ENCODE measurements at places on chromosomes 1 and 21.

DNA sequence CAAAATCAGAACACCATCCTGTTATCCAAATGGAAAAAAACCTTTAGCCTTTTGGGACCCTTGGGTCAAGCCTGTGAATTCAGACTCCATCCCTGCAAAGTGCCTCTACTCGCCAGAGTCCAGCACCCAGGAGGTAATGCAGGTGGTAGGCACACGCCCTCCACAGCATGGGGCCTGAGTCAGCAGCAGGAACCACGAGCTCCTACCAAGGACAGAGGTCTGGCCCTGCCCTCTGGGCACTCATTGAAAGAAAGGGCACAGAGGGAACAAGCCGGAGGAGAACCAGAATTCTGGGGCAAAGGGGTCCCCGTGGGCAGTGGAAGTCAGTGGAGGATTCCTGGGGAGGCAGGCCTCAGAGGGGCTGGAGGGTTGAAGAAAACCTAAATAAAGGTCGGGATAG is 438.1 kb downstream of the NPHP4 start:
- no peak for DNase-seq

GRCh38 chr21:38660333-38661196 is 145.2 kb upstream of the ETS2 start:
- no peak for DNase-seq

DNA sequence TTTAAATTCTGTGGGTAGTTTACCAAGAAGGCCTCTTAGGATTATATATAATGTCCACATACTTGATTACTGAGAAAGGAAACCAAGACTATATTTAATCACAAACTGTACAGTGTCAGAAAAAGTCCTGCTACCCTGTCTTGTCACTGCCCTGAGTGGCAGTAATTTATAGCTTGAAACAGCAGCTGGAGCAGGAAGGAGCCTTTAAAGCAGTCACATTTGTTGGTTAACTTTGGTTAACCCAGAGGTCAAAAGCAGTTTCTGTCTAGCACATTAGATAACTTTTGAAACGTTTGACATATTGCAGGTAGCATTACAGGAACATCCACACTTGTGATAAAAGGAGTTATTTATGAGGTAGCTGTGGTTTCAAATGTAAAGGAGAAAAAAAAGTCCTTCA is 161.7 kb downstream of the ROR1 start:
- no peak for DNase-seq

DNA sequence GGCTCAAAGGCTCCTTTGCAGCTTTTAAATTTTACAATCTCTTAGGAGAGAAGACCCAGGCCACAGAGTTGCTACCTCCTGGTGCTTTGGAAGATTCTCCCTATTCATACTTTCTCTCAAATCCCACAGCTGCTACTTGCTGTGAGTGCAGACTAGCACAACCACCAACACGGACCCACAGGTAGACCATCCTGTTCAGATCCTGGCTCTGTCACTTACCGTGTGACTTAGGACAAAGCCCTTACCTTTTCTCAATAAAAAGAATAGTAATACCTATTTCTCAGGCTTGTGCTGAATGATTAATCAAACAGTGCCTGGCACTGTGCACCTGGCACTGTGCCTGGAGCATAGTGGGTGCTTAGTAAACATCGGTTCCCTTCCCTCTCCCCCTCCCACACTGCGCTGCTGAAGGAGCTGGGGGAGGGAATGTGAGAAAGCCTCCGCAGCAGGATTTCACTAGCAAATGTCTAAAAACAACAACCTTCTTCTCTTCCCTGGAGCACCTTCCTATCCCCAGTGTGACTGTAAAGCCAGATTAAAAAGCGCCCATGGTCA is 81.7 kb downstream of the PGM1 start:
- DNase-seq, result no peak

DNA sequence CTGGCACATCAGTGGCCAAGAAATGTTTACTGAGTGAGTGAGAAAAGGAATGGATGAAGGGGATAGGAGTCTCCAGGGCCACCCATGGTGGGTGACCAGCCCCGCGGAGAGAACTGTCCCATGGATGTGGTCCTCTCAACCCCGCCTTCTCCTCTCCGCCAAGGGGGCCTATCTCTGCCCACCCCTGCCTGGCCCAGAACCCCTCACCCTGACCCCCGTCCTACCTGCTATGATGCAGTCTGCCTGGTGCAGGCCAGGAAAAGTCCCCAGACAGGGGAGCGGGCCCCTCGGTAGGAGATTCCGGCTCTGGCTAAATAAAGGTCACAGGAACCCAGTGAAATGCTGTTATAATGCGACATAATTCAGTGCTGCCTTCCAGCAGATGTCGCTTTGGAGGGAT is 107.6 kb downstream of the PTPRU start:
- DNase-seq, result no peak

DNA sequence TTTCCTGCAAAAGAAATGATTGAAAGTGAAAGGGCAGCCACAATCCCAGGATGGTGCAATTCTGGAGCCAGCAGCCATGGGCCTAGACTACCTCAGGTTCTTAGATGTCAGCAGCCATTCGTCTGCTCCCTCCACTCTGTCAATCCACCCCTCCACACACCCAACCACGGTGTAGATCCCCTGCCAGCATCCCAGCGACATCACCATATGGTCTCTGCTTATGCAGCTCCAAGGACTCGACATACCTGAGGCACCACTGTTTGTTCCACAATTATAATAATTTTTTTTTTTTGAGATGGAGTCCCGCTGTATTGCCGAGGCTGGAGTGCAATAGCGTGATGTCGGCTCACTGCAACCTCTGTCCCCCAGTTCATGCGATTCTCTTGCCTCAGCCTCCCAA is 6.5 kb downstream of the SYNC start:
- DNase-seq, result no peak

GRCh38 chr1:178344513-178345091 is 152.2 kb downstream of the CLEC20A start:
- DNase-seq, result peak; percentile 84

DNA sequence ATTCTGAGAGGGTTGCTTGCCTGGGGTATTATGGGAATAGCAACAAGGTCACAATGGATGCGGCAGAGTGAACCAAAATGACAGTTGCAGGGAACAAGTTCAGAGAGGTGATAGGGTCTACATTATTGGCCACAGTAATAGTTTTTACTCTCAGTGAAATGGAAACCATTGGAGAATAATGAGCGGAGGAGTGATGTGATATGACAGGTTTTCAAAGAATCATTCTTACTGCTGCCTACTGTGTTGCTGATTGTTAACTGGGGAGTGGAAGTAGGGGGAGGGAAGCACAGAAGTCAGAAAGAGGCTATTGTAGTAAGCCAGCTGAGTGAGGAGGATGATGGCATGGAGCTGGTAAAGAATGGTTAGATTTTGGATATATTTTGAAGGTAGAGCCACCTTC is 195.2 kb upstream of the HOOK1 start:
- DNase-seq, result no peak

- no peak for DNase-seq
Measured at GRCh38 chr21:29810871-29811270, 128.9 kb downstream of the GRIK1 start.

- peak; percentile 90 for DNase-seq
Measured at GRCh38 chr21:31293986-31294385, 50.1 kb downstream of the TIAM1 start.

- no peak for DNase-seq
Measured at GRCh38 chr1:59070610-59071009, 226.3 kb upstream of the FGGY start.

DNA sequence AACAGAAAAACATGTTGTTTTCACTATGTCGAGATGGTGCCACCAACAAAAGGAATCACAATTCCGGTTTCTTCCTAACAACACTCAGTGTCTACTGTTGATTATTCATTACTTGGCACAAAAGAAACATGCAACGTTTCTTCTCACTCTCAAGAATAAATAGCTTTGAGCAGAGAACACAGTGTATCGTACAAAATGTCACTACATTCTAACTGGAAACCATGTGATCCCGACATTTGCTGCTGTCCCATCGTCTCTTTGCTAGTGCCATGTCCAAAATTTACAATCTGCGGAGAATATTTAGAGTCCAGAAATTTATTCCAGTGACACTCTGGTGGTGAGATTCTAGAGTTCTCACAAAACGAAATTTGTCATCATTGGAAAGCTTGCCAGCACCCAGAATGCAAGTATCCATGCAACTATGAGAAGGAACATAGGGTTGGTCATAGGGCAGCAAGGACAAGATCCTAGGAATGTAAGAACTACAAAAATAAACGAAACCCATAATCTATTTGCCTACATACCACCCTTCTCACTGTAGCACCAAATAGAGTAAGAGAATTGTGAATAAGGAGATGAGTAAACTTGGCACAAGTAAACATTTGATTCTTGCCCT is 505.1 kb downstream of the LTN1 start:
- DNase-seq, result peak; percentile 84

DNA sequence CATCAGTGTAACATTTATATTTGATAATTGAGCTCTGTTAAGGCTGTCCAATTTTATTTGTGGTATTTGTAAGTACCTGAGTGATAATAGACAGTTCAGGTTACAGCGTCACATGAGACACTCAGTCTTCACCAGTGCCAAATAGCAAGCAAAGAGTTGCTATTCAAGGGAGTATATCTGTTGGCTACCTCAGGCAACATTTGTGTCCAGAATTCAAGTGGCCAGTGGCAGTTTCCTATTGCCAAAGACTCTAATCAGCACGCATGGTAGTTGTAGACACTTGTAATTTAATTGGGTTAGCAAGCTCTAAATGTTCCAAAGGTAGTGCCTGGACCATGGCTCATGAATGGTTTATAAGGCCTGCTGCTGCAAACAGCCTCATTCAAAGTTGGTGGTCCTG is 1524.3 kb upstream of the B3GALT2 start:
- no peak for DNase-seq

GRCh38 chr1:193031431-193031830 is 27.7 kb downstream of the UCHL5 start:
- DNase-seq, result no peak

- no peak for DNase-seq
Measured at GRCh38 chr1:12618661-12618964, 603 bp upstream of the DHRS3 start.

DNA sequence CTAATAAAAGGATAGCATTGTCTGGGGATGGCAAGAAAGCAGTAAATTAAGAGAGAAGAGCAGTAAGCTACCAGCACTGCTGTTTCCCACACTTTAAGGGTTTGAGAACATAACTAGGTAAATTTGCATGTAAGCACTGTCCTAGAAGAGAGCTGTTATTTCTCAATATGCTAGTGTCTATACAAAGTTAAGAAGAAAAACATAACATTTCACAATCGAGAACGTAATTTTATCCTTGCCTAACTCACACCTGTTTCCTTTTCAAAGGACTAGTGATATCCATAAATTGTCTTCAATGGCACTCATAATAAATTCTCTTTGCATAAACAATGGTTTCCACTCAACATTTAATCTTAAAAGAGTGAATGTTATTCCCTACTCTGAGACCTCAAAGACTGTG is 576.0 kb downstream of the PTBP2 start:
- no peak for DNase-seq

DNA sequence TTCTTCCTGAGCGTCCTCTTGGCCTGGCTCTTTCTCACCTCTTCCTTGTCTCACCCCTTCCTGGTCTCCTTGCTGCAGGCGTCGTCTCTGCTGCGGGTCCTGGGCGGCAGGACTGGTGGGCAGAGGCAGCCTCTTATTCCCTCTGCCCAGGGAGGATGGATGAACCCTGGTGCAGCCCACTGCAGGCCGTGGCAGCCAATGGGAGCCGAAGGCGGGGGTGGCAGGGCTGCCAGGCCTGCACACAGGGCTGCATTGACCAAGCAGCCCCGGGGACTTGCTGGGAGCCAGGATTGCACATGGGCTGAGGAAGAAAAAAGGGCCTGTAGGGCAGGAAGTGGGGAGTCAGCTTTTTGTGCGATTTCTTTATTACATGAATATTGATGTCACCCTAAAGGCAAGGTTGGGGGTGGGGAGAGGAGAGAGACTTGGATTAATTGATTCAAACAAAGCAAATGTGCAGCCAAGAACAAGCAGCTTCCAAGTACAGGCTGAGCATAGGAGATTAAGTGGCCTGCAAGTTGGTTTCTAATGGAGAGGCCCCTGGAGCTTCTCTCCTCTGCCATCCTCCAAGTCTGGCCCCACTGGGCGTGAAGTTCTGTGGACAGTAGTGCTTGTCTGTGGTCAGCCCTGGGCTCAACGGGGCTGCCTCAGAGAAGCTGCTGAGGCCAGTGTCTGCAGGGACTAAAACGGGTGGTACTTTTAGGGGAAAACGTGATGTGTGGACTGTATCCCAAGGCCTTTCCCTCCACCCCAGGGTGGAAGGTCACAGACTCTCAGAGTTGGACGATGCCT is at the start of gene S100B:
TSS of gene S100B (minus strand) at position 108 of the 792 bp plus-strand sequence. CDS start 2,667 bp downstream, outside the sequence.
- no peak for DNase-seq

DNA sequence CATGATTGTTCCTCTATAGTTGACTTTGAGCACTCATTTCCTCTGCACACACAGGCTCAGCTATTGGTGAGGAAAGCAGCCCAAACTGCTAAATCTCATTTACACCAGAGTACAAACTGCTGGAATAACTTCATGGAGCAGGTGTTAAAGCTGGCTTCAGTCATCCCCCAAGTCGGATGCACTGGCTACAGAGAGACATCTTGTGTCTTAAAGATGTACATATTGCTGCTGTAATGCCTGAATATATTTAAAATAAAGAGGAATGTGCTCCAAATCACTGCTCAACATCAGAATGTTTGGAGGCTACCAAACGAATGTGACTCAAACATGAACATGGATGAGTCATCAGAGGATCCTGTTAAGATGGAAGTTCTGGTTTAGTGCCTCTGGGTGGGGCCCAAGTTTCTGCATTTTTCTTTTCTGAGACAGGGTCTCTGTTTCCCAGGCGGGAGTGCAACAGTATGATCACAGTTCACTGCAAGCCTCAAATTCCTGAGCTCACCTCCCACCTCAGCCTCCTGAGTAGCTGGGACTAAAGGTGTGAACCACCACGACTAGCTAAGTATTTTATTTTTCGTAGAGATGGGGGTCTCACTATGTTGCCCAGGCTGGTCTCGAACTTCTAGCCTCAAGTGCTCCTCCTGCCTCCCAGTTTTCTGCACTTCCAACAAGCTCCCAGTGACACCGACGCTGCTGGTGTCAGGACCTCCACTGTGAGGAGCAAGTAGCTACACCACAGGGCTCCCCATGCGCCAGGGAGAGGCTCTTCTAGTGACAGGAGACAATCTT is 79.0 kb upstream of the KRTAP19-8 start:
- DNase-seq, result peak; percentile 53

DNA sequence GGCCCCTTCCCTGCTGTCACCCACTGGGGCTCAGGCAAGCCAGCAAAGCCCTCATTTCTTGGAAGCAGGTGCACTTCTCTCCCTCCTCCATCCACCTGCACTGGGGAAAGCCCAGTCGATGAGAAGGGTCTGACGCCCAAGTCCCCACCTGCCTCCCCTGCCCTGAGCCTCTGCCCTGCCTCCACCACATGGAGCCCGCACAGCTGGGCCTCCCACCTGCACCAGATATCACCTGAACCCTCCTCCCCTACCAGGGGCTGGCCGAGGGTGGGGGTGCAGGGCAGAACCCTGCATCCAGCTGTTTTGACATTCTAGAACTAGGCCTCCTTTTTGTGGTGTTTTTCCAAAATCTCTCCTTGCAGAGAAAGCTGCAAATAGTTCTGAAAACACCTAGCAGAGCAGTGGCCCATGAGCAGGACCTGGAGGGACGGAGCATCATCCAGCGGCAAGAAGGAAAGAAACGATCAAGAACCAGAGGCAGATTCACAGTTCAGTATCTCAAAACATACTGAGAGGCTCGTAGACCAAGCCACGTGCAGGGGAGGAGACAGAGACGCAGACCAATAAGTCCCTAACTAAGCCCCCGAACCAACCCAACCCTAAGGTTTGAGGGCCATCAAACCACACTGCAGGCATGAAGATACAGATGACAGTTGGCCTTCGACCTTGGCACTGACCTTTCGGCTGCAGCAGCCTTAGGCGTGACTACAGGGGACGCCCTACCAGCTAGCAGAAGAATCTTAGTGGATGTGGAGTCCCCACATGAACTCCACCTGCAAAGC is 16.7 kb downstream of the CHD5 start:
- no peak for DNase-seq

- peak; percentile 44 for DNase-seq
Measured at GRCh38 chr1:221025956-221026355, 146.7 kb downstream of the HLX start.
